Body of pancreas (tissue), 4 donors: ENCODE measurements at places on chromosomes 7 and 10.

- peak; percentile 78 for DNase-seq
Observed at GRCh38 chr7:140501966-140502365, 22.7 kb upstream of the MKRN1 start.

GRCh38 chr7:44321796-44322195 lies 3.6 kb downstream of the CAMK2B start:
- DNase-seq: no peak

GRCh38 chr7:26992670-26993069 lies 103.1 kb downstream of the HOXA1 start:
- DNase-seq: no peak

DNA sequence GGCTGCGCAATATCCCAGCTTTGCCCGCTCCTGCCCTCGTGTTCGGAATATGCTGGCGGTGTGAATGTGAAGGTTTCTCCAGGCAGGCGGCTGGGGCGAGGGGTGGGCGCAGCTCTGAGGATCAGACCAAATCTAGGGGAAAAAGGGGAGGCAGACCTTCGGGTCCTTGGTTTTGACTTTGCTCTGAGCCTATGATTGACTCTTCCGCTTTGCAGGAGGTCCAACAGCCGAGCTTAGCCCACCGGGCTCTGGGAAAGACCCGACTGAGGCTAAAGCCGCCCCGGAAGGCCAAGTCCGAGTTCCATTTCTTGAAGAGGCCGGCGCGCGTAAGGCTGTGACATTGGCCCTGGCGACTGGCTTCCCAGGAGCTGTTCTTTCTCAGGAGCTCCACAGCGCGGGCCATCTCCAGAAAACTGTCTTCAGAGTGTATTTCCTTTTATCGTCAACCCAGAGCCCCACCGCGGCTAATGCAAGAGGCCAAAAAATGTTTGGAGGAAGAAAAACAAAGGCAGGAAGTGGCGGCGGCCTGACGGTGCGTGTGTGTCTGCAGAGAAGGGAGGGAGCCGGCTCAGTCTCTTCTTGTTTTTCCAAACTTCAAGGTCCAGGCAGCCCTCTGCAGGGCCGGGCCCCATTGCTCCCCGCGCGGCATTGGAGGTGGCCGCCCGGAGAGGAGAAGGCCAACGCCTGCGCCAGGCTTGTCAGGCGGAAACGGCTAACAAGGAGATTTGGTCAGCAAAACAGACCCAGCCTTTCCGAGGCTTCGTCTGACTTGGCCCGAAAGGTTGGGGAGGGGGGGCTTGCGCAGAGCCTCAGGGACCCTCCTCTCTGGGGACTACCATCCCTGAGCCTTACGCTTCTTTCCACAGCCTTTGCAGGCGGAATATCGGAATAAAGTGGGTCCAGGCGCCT lies 3.6 kb upstream of the HOXA11 start:
- DNase-seq: no peak

GRCh38 chr10:49426490-49427360 lies 30.8 kb upstream of the DRGX start:
- no peak for DNase-seq

DNA sequence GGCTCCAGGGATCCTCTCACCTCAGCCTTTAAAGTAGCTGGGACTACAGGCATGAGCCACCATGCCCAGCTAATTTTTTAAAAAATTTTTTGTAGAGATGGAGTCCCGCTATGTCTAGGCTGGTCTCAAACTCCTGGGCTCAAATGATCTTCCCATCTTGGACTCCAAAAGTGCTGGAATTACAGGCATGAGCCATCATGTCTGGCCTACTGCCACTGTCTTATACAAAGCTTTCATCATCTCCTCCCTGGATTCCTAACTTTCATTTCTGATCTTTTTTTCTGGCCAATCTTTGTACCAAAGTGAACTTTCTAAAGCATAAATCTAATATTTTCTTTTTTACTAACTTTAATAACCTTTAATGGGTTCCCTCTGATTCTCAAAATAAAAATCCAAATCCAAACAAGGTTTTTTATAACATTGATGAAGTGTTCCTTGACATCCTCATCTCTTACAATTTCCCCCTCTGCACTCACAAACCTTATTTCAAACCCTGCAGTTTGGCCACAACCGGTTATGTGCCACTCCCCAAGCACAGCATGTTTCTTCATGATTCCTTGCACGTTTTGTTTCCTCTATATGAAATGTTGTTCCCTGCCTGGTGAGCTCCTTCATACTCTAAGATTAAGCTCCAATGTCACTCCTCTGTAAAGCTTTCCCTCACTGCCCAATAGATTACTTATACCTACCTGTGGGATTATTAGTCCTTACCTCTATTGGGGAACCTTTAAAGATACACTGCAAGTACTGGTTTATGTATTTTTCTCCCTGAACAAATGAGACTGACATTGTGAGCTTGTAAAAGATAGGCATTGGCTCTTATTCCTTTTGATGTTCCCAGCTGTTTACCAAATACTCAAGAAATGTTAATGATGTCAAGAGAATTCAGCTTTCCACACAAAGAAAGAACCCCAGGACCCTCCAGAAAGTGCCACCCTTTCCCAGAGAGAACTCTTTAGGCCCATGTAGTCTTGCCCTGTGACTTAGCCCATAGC lies 101.7 kb downstream of the HOXA1 start:
- DNase-seq: no peak
